CD4-positive, CD25-positive, alpha-beta regulatory T cell (primary cell): ENCODE measurements at places on chromosomes 11 and 22. TPM values are rescaled to one million over a fixed set of nuclear protein-coding genes. Genes with fewer than 3 reads are reported as not detected.

GRCh38 chr22:34950489-34950888, 115.5 kb upstream of the ISX start:
- no peaks in the 10 kb centered on the region for H3K4me1 ChIP-seq
- no peak overlapping the region for H3K4me3 ChIP-seq
- H3K27ac ChIP-seq: no peak overlapping the region
- H3K36me3 ChIP-seq: no peaks in the 10 kb centered on the region

DNA sequence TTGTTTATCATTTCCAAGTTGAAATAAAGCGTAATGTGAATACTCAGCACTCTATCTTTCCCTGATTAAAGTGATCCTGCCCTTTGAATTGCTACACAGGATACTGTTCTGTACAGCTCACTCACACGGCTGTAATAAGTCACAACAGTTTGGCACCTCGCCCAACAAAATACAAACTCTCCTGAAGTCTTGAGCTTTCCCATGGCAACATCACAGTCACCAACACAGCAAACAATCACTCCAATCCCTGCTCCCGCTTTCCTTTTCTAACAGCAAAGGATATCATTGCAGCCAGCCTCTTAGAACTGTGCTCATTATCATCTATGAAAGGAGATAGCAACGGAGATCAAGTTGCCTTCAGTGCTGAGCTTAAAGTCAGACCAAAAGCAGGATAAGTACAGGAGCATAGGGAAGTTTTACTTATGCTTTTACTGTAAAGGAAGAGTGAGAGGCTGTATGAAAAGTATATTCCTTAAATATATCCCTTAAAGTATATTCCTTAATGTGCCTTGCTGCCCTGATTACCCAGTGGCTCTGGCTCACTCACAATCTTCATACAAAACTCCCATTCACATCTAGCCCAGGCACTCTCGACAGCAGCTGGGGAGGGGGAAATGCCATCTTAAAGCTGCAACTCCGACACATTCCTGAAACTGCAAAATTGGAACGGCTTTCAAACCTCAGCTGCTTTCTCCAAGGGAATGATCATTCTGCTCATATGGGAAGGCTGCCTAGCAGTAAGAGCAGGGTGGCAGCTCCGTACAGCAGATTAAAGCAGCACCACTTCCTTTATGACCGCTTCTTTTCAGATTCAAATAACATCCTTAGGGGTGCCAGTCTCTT, 35.8 kb downstream of the MAML2 start:
- peaks cover 6% of the 10 kb centered on the region for H3K36me3 ChIP-seq
- H3K27me3 ChIP-seq: no peaks in the 10 kb centered on the region
- no peak for DNase-seq
- peak overlapping the region; percentile 33 for H3K4me3 ChIP-seq
- peaks cover 18% of the 10 kb centered on the region for H3K4me1 ChIP-seq

DNA sequence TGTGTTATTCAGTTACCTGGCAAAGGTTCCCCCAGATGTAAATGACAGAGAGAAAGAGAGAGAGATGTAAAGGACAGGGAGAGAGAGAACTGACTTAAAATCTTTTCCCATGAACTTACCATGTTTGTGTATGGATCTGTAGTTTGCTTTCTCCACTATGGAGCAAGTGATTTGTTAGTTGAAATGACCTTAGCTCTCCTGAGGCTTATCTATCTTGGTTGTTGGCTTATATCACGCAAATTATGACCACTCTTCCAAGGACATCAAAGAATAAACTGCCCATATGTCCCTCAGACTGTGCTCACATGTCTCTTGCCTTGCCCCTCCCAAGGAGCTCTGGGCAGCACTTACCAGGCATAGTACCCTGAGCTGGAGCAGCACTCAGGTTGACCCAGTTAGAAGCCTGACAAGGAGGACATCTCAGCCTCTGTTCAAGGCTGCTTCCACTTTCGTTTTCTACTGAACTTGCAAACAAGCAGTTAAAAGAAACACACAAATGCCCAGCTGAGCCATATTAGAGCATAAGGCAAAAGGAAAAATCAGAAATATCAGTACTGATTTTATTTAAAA, 95.3 kb upstream of the RCN1 start:
- no peaks in the 10 kb centered on the region for H3K36me3 ChIP-seq
- peak overlapping the region; percentile 38 for H3K4me3 ChIP-seq
- peak; percentile 66 for DNase-seq

GRCh38 chr11:20368438-20368837, 4.9 kb downstream of the HTATIP2 start:
- no peak overlapping the region for H3K4me3 ChIP-seq
- no peak for DNase-seq
- H3K27me3 ChIP-seq: no peaks in the 10 kb centered on the region
- H3K27ac ChIP-seq: no peak overlapping the region
- peaks cover 6% of the 10 kb centered on the region for H3K36me3 ChIP-seq

Gene POU2AF3
- not detected for polyA plus RNA-seq

Gene ANO5
- polyA plus RNA-seq: not detected

Gene RAG2
- not detected for polyA plus RNA-seq

Gene RFPL1
- not detected for polyA plus RNA-seq
